ENCODE measurements at places on chromosomes 7 and 10. TPM values are rescaled to one million over a fixed set of nuclear protein-coding genes. Genes with fewer than 3 reads are reported as not detected.

GRCh38 chr10:117126034-117126433 lies 12.0 kb downstream of the VAX1 start:
- DNase-seq: no peak

GRCh38 chr10:62614389-62615157 lies 189.9 kb upstream of the ADO start:
- no peak for DNase-seq

GRCh38 chr10:116774728-116775151 lies 32.4 kb upstream of the HSPA12A start:
- DNase-seq: no peak

DNA sequence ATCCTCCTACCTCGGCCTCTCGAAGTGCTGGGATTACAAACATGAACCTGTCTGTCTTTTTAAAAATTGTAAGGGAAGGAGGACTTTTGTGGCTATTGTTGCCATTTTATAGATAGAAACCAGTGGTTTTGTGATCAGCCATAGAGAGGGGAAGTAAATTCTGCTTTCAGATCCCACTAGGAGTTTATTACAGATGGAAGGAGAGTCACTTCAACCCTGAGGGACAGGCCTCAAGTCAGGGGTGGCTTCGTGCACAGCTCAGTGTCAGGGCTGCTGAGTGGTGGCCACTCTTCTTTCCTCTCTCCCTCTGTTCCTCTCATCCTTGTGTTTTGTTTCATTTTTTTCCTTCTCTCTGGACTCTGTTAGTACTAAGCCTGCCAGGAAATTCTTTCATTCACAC lies 60.8 kb downstream of the OGDH start:
- no peak for DNase-seq

GRCh38 chr10:63467841-63468240 lies 2.1 kb upstream of the JMJD1C start:
- no peak for DNase-seq

- no peak for DNase-seq
These were observed 1.8 kb upstream of the ZEB1 start for GRCh38 chr10:31317171-31317570.

- no peak for DNase-seq
These were observed 12.9 kb downstream of the ATP6V1F start for GRCh38 chr7:128875523-128875948.

DNA sequence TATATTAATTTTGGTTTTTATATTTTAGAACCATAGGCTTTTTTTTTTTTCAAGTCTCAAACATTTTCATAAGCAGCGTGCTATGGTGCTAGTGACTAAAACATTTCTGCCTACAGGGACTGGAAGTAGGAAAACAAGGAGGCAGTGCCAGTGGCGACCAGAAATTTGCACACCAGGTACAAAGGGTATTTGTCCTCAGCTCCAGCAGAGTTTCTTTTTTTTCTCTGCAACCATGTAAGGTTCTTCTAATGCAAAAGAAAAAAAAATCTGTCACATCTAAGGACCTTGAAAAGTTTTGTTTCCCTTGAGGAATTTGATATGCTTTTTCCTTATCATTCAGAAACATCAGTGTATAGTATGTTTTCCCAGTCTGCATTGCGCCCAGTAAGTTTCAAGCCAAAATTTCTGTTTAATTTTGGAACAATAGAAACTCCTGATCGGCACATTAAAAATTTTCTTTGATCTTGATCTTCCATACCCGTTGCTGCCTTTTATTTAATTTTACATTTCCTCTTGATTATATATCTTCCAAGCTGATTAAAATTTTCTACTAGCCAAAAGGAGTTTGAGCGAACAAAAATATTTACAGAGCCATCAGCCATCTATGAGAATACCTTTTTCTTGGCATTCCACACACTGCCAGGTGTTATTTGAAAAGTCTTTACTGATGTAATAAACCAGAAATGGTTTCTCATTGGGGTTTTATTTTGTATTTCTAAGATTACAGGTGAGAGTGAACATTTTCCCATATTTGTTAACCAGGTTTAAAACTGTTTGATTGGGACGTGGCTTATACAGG lies 956 bp upstream of the KLHDC10 start:
- DNase-seq: no peak

DNA sequence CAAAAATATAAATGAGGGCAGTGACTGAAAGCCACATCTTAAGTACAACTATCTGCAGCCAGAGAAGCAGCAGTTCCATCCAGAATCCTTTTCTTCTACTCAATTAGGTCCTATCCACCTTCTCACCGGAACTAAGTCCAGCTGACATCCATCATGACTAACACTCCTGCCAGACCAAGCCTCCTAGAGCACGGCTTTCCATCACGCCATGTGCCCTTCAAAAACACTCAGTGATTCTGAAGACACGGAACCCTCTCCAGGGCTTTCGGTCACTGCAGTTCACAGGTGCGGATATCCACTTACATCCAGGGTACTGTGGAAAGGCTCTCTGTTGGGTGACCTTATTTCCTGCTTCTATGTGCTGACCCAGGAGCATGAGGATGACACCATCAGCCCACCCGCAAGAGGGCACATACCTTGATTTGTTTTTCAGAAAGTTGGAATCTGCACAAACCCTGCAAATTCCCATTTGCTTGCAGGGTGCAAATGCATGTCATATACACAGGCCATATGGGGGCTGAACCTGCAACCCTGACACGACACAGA lies 64.3 kb downstream of the FAM171A1 start:
- no peak for DNase-seq

DNA sequence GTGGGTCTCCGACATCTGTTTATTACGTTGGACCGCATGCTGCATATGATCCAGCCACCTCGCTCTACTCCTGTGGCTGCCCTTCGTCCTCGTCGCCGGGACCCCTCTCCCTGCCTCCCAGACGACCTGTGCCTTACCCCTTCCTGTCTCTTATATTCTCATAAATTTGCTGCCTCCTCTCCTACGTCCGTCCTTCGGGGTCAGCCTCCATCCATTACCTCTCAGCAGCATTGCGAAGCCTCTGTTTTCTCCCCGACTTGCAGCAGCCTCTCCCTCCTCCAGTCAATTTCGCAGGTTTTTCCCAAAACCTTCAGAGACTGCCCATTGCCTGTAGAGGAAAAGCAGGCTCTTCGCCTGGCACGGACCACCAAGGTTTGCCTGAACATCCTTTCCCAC lies 39.4 kb upstream of the LEP start:
- DNase-seq: no peak

DNA sequence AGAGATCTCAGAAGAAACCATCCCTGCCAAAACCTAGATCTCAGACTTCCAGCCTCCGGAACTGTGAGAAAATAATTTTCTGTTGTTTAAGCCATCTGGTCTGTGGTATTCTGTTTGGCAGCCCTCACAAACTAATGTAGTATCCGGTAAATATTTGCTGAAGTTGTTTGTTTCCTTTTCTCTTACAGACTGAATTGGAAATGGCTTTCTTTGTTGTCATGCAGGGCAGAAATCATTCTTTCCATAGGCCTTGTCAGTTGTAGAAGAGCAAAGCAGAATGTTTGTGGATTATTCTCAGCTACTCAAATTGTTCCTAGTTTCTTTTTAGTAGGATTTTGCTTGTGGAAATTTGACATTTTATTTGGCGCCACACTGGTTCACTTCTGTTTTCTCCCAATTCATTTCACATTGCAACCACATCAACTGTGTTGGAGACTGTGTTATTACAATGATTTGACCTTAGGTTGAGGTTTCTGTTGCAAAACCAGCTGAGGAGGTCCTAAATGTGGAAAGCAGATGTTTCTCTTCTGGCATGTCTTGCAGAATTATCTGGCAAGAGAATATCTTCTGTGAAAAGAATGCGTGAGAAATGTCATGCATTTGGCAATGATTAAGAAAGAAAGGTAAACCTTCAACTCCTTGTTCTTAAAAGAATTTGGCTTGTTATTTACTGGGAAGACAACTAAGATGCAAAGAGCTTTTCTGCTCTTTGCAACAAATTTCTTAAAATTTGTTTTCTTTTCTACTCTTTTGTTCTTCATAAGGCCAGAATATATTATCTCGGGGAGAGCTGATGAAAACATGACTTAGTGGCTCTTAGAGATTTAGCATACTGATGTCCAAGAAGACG lies 25.8 kb downstream of the ACTA2 start:
- no peak for DNase-seq

DNA sequence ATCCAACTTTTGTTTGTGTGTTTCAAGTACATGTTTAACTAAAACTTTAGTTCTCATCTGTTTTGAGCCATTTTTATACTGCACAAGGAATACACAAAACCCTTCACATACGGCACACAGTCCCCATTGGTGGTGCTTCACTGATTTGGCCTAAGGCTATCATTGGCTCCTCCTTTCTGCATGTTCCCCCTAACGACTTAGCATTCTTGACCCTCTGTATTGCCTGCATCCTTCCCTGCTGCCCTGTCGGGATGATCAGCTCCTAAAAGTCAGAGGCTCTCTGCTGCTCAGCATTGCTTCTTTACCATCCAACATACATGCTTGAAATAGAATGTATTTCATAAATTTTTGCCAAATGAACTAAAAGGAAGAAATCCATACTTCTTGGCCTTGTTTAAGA lies 111.4 kb upstream of the ABCB5 start:
- DNase-seq: no peak

DNA sequence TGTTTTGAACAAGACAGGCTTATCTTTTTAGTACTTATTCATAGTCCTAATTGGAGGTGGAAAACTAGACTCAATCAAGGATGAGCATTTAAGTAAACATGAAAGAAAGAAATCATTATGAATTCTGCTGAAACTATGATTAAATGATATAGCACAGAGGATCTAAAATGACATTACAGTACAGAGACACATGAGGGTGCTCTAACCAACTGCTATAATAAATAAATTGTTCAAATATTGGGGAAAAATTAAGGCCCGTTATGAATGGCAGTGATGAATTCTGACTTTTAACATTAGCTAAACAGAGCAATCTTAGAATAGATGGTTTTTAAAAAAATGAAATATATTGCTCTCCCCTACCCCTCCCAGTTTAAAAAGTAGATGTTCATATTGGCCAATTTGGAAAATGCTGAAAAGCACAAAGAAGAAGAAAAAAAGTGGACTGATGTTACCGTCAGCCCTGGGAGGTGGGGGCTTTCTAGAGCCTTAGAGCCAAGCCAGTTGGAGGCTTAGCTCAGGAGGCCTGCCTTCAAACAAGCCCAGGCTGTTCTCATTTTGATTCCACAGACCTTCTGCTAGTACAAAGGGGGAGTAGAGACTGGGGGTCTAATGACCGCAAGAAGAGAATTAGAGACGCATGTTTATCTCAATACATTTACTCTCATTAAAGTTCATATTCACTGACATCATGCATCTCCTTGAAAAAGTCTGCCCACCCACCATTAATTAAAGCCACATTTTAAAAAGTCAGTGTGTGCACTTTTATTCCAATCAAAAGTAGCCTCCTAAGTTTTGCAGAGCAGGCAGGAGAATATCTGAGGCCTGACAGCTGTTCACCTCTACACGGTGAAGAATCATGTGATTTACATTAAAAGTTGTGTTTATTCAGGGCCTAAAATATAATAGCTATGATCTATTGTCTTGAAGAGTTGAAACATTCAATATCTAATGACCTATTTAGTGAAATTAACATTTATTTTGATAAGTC lies 10.0 kb downstream of the WNT2 start:
- no peak for DNase-seq

The COL13A1 gene
- not detected for total RNA-seq

The CALN1 gene
- not detected for total RNA-seq

The TMEM229A gene
- not detected for total RNA-seq

The MIOS gene
- total RNA-seq: 40.6 TPM

The GPR37 gene
- total RNA-seq: not detected

The DDIT4 gene
- total RNA-seq: 684 TPM

Measured in activated naive CD4-positive, alpha-beta T cell treated with anti-CD3 and anti-CD28 coated beads for 36 hours (primary cell).